Mesenchymal stem cell (in vitro differentiated cells and primary cell): ENCODE measurements at places on chromosomes 3 and 15.

DNA sequence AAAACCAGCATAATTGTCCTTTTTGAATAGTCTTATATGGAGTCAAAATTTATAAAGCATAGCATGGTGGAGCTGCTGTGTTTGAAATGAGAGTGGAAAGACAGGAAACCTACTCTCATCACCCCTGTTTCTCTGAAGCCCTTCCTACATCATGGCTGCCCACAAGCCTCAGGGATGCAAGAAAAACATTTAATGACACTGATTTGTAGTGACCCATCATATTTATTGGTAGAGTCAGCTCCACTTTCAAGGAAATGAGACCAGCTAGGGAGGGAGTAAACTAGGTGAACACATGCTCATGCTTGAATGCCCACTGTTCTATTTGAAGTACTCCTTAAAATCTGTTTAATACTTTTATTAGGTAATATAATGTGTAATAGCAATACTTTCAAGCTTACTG, 494.3 kb upstream of the KCNMB2 start:
- DNase-seq: no peak

DNA sequence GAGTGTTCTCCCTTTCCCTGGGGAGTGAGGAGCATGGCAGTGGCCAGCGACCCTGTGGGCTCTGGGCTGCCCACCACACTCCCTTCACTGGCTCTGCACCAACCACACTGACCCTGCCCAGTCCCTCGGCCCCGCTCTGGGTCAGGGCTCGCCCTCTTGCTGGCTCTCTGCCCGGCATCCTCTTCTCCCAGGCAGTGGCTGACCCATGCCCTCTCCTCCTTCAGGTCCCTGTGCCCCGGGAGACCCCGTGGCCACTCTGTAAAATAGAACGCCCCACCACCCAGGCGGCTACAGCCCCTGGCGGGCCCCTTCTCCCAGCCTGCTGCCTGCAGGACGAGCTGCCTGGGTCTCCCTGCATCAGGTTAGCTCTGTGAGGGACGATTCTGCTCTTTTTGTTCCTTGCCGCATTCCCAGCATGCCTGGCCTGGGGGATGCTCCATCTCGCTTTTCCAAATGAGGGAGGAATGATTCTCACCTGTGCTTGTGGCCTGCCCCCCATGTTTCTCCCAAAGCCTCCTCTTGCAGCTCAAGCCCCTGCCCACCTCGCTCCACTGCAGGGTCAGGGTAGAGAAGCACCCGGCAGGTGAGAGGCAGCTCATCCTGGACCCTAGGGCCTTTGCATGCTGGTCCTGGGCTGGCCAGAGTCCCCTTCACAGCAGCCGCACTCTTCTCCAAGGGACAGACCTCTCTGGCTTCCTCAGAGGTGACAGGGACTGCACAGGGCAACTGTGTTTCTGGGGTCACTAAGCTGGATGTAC, 14.5 kb upstream of the CFAP100 start:
- no peak for DNase-seq

DNA sequence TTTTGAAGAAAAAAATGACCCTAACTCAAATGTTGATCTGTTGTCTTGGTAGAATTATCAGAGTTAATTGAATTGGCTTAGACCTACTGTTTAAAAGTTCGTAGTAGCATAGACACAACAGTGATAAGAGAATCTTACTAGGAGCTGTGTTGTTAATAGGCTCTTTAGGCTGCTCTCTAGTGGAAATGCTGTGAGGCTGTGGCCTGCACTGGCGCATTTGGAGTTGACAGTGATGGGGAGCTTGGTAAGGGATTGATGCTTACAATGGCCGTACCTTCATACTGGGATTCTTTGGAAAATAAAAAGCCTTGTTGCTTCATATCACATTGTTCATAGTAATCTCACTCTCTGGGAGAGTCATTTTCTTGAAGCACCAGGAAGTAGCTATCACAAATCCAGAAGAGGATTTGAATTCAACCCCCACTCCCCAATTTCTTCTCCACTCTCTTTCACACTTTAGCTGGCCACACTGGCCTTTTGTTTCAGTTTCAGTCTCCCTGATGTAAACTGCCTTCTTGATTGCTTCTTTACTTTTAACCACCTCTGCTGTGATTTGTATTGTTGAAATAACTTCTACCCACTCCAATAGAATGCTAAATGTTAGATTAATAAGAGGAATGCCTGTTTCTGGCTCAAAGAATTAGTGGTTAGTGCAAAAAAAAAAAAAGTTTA, 56.6 kb downstream of the CEP63 start:
- DNase-seq: peak; percentile 16

- DNase-seq: no peak
These were observed 81.7 kb upstream of the TJP1 start for GRCh38 chr15:29903785-29904464.

DNA sequence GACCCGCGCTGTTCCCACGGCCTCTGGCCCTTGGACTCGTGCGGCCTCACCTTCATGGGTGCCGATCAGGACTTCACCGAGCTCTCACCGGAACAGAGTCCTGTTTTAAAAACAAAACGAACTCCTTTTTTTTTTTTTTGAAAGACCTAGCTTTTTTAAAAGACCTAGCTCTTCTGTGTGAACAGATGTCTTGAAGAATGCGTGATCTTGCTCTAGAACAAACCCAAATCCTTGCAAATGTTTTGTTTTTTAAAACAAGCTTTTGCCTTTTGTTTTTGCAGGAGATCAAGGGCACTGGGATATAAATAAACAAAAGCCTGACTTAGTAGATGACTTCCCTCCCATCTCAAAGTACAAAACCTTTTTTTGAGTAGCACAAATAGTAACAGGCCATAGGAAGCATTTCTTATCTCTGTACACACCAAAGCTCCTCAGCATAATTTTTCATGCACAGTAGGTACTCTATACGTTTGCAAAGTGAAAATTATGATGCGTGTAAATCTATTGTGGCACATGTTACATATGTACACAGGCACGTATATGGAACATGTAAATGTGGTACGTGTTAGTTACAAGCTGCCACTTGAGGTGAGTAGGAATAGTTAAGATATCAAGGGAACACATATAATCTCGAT, 1.1 kb upstream of the MSL2 start:
- no peak for DNase-seq

DNA sequence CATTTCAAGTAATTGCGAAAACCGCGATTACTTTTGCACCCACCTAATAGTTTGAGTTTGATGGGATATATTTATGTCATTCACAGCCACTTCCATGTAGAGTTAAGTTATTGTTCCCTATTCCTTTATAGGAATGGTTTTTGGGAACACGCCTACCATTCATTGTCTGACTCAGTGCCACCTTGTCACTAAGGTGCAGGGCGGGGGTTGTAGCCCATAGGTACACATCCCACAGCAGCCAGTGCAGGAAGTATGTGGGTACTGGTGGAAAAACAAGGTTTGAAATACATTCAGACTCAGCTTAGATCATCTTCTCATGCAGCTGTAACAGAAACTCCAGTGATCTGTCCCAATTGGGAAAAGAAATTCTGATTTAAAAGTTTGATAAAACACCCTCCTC, 48.2 kb upstream of the CFAP161 start:
- DNase-seq: no peak

- peak; percentile 61 for DNase-seq
These were observed 238.2 kb downstream of the GREM1 start for GRCh38 chr15:32956006-32956405.

DNA sequence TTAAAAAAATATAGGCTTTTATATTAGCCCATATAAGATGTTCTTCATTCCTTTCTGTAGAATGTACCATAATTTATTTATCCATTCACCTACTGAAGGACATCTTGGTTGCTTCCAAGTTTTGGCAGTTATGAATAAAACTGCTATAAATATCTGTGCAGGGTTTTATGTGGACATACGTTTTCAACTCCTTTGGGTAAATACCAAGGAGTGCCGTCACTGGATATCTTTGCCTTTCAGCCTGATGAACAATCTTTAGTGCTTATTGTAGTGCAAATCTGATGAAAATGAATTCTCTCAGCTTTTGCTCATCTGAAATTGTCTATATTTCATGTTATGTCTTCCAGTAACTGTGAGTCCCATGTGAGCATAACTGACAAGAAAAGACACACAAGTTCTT, 26.6 kb upstream of the BLM start:
- DNase-seq: no peak

DNA sequence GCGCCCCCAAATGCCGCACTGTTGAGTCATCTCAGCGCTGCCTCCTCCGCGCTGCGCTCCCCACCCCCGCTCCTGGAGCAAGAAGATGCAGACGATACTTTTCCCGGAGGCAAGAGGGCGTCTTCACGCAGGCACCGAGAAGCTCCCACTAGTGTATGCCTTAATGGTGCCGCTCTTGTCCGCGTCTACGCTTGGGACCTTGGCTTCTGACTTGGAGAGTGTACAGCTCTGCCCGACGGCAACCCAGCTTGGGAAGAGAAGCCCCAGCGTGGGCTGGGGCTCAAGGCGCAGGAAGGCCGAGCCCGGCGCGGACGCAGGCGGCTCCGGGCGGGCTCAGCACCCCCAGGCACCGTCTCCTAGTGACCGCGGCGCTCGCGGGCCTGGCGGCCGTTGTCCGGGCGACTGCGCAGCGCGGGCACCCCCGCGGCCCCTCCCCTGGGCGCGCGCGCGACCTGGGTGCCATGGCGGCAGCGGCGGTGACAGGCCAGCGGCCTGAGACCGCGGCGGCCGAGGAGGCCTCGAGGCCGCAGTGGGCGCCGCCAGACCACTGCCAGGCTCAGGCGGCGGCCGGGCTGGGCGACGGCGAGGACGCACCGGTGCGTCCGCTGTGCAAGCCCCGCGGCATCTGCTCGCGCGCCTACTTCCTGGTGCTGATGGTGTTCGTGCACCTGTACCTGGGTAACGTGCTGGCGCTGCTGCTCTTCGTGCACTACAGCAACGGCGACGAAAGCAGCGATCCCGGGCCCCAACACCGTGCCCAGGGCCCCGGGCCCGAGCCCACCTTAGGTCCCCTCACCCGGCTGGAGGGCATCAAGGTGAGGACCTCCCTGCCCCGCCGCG, at the start of gene P4HTM:
Gene P4HTM, plus strand, starts transcription at position 446 of the 840 bp plus-strand sequence. Its CDS starts 16 bp downstream, at position 462.
- DNase-seq: no peak

GRCh38 chr3:36501616-36502015, 121.3 kb downstream of the STAC start:
- DNase-seq: no peak

GRCh38 chr3:185807445-185808068, 17.3 kb downstream of the IGF2BP2 start:
- DNase-seq: peak; percentile 79
